ENCODE measurements at places on chromosomes 7 and 10.

DNA sequence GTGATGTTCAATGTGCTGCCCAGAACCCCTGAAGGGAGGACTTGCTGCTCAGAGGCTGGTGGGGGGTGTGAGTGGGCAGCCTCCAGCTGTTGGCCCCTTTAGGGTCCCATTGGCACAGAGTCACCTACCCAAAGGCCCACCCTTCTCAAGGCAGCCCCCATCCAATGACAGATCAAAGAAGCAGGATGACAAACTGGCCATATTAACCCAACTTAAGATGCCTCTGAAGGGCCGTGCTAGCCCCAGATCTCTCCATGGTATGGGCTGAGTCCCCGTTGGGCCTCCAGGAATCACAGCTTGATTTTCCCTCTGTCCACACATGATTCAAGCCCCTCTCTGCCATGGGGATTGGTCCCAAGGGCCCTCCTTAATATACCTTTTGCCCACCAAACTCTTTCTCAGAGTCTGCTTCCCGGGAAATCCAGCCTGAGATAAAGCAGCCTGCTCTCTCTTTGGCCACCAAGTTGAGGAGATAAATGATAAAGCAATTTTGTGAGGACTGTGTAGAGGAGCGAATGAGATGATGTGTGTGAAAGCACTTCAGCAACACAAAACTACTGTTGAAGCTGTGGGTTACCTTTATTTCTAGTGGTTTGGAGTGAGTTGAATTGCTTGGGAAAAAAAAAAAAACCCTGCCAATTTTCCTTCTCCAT is 38.2 kb upstream of the C10orf71 start:
- no peak for DNase-seq

DNA sequence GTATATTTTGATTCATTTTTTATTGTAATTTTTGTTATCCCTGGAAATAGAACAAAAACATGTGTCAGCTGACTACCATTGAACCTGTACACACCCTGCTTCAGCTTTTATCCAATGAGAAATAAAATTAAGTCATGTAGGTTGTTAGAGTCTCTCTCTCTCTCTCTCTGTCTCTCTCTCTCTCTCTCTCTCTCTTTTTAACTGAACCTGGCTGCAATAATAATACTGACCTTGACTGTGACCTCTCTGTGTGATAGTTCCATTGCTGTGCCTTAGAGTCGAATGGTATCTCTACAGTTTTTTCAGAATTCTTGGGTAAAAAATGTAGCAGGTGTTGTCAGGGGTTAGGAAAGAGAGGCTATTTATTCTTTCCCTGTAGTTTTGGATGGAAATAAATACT is 637.8 kb downstream of the CNTNAP2 start:
- no peak for DNase-seq

- DNase-seq, result peak; percentile 44
Observed at GRCh38 chr7:44994877-44995554, 5.0 kb upstream of the CCM2 start.

DNA sequence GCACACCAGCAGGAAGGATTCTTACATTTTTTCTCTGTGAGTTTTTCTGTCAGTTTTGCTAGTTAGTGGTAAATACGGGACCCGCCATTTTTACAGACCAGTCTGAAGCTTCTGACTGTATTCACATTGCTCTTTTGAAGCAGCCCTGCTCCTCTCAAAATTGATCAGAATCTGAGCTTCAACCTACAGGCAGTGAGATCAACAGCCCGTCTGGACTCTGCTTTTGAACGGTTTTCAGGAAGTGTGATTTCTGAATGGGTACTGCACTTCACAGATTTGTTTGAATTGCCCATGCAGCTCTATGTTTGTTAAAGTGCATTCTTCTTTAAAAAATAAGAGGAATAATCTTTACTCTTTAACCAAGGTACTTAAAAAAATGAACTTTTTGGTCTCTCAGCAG is 8.9 kb downstream of the PURB start:
- DNase-seq, result no peak

GRCh38 chr10:123007558-123008354 is 839 bp downstream of the IKZF5 start:
- DNase-seq, result peak; percentile 82

DNA sequence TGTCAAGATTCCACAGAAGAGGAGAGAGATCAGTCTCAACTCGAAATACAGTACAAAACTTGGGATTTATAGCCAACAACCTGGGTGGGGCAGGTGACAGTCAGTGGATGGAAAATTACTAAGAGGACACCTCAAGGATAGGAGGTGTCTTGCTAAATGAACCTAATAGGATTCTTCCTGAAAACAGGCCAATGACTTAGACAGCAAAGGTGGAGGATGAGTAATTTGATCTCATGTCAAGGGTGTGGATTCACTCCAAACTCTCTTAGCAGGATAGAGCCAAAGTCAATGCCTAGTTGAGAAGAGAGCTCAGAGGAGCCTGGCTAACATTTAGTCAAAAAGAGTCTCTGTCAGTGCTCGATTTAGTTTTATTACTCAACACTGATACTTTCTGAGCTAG is 106.7 kb upstream of the INSYN2A start:
- no peak for DNase-seq

- DNase-seq, result no peak
Observed at GRCh38 chr7:4799508-4800268, 24.3 kb downstream of the AP5Z1 start.

GRCh38 chr7:44754802-44755697 is 6.4 kb downstream of the ZMIZ2 start:
- DNase-seq, result no peak

- no peak for DNase-seq
Observed at GRCh38 chr7:34058801-34059135, 153.4 kb downstream of the BMPER start.

- DNase-seq, result no peak
Observed at GRCh38 chr10:94219829-94220228, 142.9 kb downstream of the NOC3L start.

GRCh38 chr10:127408733-127409132 is 140.4 kb upstream of the NPS start:
- no peak for DNase-seq

DNA sequence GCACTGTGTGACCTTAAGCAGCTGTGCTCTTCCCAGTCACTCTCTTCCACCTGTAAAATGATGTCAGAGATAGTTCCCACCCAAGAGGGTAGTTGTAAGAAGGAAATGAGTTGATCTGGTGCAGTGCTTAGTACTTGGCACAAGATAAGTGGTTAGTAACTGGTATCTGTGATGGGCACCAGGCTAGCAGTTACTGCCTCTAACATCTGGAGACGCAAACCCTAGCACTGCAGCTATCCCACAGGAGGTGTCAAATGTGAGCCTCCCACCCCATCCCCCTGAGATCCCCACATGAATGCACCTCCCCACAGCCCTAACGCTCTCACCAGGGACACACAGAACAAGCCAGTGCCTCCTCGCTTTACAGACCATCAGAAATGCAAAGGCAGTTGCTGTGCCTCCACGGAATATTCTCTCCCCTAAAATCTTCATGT is 72.0 kb downstream of the KCNMA1 start:
- no peak for DNase-seq

GRCh38 chr10:70568781-70569495 is 33.6 kb downstream of the PRF1 start:
- no peak for DNase-seq

GRCh38 chr7:500521-501420 is 18.9 kb downstream of the PDGFA start:
- no peak for DNase-seq

GRCh38 chr10:72334196-72334824 is 20.4 kb downstream of the DNAJB12 start:
- no peak for DNase-seq

DNA sequence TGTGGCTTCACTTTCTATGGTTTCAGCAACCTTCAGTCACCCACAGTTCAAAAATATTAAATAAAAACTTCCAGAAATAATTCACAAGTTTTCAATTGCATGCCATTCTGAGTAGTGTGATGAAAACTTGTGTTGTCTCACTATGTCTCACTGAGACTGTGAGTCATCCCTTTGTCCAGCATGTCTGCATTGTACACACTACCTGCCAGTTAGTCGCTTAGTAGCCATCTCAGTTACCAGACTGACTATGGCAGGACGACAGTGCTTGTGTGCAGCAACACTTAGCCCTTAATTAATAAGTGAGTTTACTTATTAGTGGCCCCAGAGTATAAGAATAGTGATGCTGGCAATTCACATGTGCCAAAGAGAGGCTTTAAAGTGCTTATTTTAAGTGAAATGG is 22.5 kb downstream of the CCDC186 start:
- DNase-seq, result peak; percentile 4

DNA sequence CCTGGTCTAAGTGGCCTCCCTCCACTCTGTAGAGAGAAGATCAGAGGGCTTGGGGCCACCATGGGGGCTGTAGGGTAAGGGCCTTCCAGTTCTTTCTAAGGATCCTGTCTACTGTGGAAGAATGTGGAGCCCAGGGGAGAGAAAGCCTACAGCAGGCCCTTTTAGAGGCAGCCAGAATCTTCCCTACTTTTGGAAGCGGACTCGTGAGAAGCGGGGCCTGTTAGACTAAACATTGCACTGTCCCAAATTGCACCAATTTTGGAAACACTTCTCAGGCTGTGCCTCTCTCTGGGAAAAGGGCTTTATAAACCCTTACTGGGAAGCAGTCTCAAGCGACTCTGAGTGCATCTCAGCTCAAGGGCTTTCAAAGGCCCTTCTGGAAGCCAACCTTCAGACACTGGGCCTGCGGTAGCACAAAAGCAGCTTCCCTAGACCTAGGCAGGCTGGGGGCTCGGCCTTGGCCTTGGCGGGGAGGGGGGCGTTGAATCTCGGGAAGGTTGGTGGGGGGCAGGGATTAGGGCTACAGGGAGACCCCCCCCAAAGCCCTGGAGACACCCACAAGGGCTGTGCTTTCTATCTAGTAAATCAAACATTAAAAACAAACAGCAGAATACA is 298.1 kb downstream of the GFRA1 start:
- no peak for DNase-seq

DNA sequence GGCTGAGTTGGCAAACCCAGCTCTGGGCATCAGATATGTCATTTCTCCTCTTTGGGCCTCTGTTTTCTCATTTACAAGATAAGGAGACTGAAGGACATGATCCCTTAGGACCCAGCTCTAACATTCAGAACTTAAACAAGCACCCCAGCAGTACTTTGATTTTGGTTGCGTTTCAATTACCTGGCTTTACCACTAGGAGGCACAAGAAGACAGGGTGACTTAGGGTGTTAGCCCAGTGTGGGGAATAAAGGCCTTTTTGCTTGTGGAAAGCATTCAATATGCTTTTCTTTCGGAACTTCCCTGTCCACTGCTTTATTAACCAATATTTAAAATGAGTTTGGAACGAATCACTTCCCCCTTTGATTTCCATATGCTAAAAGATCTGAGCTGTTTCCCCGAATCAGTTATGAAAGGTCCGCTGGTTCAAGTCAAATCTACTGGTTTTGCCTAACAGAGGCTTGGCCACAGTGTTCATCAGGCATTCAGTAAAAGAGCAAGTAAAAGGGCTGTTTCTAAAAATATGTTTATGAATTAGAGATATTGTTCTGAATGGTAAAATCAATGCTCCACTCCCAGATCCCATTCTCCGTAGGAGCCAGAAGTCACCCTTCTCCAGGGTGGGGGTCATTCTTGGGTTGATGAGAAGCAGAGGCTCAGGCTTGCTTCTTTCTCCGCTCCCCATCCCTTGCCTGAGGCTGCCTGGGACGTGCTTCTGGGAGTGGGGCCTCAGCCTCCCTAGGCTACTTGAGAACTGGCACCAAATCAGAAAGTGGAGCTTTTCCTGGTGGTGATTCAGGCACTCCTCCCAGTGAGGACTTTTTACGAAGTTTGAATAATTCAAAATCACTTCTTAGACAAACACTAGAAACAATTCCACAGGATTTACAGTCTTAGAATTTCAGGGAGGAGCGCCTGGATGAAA is 105.5 kb downstream of the MYOF start:
- DNase-seq, result peak; percentile 84

GRCh38 chr10:48383393-48383792 is 76.9 kb downstream of the MAPK8 start:
- no peak for DNase-seq

GRCh38 chr7:99105756-99106155 is 38.2 kb downstream of the SMURF1 start:
- DNase-seq, result no peak

DNA sequence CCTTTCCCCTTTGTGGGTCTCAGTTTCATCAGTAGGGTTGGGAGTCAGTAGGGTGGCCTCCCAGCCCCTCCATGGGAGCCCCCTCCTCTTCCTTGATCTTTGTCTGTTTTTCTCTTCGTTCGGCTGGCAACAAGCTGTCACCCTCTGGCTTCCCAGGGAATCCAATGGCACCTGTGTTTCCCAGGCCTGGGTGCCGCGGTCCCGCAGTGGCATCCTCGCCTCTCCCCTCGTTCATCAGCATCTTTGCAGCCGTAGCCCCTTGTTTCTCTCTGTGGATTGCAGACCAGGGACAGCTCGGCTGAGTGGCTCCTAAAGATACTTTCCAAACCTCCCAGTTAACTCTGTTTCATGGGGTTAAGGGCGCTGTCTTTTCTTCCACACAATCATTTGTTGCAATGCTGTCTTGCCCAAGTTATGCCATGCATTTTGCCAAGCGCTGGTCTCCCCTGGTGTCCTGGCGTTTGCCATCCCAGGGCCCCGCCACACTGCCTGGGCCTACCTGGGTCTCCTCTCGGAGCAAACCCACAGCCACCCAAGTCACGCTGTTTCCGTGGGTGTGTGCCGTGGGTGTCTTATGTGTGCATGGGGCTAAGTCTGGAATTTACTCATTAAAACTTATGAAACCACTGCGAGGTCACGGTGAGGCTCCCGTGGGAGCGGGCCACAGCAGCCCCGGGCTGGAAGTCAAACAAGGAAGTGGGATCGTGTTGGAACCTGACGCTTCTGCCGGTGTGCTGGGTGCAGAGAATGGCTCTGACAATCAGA is 189.4 kb upstream of the SHH start:
- no peak for DNase-seq

DNA sequence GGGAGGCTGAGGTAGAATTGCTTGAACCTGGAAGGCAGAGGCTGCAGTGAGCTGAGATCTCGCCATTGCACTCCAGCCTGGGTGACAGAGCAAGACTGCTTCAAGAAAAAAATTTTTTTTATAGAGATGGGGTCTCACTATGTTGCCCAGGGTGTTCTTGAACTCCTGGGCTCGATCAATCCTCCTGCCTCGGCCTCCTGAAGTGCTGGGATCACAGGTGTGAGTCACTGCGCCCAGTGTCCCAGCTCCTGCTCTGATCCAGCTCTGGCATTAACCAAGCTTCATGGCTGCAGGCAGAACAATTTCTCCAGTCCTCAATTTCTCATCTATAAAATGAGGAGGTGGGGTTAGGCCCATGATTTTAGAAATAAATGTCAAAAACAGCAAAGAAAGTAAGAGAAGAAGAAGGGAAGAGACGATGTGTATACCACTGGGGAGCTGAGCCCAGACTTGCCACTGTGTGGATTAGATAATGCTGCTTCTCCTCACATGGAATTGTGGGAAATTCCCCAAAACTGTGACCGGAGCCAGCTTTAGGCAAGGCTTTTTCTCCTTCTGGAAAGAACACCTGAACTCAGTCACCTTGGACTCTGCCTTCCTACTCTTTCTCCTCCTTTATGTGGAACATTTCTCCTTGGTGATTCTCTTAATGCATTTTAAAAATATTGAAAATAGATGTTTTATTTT is 25.5 kb downstream of the IL15RA start:
- no peak for DNase-seq

All from NB4 (cell line).